ENCODE measurements at places on chromosomes 1 and 21.

- DNase-seq = no peak
Observed at GRCh38 chr1:169853341-169853740, 40.4 kb downstream of the SCYL3 start.

DNA sequence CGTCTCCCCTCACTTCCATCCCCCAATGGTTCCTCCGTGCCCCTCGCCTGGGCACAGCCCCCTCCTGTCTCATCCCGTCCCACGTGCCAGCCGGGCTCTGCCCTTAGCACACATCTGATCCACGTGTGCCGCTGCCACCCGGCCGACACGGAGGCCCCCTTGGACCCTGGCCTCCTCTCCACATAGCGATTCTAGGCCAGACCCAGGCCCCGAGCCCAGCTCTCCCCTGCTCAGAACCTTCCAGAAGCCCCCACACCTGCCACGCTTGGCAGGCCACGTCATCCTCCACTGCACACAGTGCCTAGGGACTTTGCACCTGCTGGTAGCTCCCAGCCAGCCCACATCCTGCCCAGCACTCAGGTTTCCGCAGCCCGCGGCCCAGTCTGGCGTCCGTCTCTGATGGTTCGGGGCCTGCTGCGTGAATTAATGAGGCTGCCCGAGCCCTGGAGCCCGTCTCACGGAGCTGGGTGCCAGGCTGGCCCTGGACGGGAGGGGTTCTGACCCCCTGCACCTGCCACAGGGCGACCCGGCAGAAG is 20.1 kb downstream of the PLCH2 start:
- no peak for DNase-seq

- no peak for DNase-seq
Observed at GRCh38 chr1:52658795-52659194, 25.8 kb downstream of the SHISAL2A start.

DNA sequence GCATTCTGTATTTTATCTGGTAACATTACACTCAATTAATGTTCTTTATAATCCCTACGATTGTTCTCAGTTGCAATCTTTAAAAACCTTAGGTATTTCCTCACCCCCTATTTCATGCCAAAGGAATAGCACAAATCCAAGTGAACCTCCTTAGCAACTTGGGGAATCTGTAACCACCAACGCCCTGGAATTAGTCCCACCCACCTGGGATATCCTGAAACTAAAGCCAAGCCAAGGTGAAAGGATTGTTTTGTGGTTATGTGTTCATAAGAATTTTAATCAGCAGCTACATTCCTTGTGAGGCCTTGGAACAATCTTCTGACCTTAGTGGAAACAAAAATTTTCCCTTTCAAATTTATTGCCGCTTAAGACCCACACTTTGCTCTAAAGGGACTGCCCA is 908.7 kb downstream of the TTLL7 start:
- DNase-seq = no peak

DNA sequence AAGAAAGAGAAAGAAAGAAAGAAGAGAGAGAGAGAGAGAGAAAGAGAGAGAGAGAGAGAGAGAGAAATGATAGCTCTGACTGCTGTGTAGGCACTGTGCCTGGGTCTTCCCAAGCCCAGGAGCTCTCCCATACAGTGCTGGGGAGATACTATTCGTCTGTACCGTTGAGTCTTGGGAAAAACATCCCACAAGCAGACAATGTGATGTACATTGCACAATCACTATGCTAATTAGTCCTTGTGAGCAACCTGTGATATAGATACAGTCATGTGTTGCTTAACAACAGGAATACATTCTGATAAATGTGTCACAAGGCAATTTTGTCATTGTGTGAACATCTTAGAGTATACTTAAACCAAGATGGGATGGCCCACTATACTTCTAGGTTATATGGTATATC is 381.0 kb downstream of the HHAT start:
- DNase-seq = no peak

DNA sequence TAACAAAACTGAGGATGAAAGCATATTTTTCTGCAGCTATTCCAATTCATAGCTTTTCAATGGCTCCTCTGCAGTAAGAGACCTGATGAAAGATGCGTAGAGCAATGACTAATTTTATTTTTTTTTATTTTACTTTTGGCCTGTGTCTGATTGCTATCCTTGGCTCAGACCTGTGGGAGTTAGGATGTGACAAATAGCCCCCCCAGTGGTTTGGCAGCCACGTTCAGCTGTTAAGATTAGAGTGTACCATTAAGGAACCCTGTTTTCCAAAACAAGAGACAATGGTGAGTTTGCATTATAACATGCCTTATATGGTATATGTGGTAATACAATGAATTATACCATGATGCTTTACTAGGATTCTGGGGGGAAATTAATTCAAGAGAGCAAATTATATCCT is 264.7 kb downstream of the CACNA1E start:
- DNase-seq = no peak

GRCh38 chr1:41486371-41487125 is 2.1 kb upstream of the EDN2 start:
- no peak for DNase-seq

DNA sequence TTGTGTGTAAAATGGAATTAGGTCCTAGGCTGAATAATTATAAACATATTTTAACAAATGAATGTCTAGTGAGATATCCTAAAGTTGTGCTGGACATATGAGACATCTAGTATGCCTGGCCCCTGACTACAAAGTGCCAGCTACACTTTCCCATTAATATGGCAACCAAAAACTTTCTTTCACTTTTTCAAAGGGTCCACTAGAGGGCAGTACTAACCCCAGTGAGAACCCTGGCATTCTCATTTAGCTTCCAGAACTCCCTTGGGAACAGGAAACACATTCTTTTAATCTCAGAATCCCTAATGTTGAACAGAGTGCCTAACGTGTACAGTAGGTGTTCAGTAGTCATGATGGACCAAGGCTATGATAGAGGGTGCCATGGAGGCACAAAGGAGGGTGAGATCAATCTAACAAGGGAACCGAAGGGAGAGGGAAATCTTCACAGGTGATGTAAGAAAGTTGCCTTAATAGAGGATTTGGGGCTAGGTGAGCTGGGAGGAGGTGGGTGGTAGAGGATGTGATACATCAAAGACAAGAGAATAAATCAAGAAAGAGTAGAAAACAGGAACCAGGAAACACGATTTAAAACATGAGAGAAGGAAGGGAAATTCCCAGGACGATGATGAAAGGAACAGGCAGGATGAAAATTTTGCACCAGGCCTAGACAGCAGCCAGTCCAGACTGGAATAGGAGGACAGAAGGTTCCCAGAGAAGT is 41.6 kb downstream of the NSL1 start:
- peak; percentile 61 for DNase-seq

- DNase-seq = no peak
Observed at GRCh38 chr1:196407358-196408051, 200.7 kb downstream of the KCNT2 start.

DNA sequence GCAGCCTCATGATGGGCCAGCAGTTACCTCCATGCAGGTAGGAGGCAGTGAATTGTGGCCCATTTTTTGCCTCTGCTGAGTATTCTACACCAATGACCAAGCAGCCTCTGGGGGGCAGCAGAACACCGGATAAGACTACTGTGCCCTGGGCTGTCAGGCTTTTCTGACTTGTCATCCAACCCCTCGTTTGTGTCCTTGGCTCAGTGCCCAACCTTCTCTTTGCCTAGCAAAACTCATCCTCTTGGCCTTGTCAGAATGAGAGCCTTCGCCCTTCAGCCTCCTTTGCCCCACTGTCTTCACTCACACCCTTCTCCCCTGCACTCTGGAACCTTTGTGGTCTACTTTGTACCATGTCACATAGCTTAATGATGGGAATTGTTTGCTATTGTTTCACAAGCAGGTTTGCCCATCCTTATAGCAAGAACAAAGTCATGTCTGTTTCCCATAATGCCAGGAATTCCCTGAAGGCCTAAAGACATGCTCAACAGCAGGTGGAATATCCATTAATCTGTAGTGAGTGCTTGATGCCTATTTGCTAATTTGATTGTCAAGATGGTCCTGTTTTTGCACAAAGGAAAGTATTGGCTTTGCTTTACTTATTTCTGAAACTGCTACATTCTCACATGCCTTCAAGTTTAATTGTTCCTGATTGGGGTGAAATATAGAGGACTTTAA is 255.9 kb downstream of the HHAT start:
- DNase-seq = peak; percentile 74

DNA sequence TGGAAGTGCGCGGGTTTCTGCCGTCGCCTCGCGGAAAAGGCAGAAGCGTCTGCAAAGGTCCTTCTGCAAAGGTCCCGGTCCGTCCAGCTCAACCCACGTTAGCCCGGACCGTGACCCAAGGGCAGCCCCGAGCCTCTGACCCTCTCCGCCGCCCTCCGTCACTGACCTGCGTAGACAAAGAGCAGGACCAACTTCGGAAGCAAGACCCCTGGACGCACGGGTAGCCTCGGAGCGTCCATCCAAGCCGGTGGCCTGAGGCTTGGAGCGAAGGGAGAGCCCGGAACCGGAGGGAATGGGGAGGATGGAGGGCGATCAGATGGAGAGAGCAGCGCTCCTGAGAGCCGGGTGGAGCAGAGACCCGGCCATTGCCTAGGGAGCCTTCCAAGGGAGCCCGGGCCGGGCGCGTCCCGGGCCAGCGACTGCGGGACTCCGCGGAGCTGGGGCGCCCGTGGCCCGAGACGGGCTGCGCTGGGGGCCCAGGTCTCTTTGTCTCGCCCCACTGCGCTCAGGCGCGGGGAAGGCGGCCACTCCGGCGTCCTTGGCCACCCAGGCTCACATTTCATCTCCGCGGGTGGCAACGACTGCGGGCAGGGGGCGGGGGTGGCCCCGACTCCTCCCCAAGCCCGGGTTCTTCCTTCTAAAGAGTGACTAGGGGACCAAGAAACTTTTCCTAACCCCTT is at the start of gene CYYR1:
Gene CYYR1 (minus strand): TSS at position 585 of the 680 bp plus-strand sequence. CDS start 346 bp downstream, at position 239.
- DNase-seq = peak; percentile 9

DNA sequence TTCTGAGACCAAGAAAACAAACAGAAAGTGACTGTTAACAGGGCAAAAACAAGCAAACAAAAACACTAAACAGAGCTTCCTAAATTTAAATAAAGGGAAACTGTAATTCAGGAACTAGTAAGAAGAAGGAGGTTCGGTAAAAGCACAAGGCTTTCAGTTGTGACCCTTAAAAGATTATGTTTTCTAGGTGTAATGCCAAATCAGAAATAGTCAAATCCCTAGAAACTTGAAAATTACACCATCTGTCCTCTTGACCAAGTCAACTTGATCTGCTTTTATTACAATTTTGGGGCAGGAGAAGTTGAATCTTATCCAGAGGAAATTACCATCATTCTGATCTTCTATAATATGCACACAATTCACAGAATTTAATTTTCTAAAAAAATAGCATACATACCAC is 754.0 kb upstream of the ADGRL4 start:
- DNase-seq = no peak

DNA sequence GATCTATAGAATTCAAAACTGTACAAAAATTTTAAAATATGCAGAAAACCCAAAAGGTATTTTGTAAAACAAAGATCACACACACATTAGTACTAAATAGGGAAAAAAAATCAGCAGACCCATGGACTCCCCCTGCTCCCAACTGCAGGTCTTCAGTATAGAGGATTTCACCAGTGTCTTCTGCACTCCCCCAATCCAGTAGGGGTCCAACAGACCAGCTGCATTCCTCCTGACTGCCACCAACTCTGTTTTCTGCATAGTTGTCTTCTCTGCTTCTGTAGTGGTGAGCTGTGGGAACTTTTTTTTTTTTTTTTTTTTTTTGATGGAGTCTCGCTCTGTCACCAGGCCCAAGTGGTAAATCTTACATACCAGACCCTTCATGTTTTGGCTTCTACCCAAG is 21.9 kb downstream of the CLCA2 start:
- no peak for DNase-seq

DNA sequence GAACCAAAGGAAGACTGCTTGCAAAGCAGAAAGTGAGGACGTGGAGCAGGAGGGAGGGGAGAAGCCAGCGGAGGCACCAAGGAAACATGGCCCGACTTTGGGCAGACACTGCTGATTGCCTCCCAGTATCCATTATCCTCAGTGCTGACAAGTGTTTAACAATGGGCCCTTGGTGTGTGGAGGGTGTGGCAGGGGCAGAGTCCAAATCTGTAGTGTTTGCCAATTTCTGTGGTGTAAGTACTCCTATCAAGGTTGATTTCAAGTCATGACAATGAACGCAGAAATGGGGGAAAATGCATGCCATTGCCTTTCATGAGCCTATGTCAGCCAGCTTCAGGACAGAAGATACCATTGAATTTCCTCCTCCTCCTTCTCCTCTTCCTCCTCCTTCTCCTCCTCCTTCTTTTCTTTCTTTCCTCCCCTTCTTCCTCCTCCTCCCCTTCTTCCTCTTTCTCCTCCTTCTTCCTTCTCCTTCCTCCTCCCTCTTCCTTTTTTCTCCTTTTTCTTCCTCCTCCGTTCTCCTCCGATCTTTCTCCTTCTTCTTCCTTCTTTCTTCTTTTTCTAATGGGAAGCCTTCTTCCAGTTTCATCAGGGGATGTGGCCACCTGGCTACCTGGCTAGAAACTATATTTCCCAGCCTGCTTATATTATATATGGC is 10.3 kb upstream of the PHC2 start:
- DNase-seq = no peak

GRCh38 chr1:9078015-9078751 is 8.7 kb upstream of the SLC2A5 start:
- DNase-seq = no peak

GRCh38 chr1:19926296-19927129 is 3.1 kb upstream of the PLA2G2E start:
- DNase-seq = peak; percentile 38

- no peak for DNase-seq
Observed at GRCh38 chr1:168507828-168508227, 36.0 kb downstream of the XCL2 start.

DNA sequence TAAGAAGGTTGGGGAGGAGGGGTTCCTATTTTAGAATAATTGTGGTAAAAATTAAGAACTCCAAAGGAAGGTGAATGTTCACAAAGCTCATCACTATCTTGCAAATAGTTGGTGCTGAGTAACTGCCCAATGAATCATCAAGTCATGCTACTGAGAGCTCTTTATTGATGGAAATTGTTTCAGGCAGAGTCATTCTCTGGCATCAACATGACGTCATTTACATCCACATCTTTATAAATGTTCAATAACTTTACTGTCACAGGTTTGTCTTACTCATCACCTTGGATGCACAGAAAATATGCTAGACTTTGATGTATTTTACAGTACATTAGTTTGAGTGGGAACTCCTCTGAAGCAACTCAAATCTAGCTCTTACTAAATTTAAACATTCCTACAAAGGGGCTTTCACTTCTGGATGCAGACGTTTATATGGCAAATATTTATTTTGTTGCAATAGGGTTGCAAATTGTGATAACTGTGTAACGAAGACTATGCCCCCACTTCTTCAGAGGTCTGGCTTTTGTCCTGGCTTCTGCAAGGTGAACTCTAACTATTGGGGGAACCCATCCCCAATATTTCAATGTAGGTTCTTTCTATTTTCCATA is 273.7 kb upstream of the AJAP1 start:
- DNase-seq = peak; percentile 29

GRCh38 chr1:196372896-196373536 is 235.2 kb downstream of the KCNT2 start:
- DNase-seq = peak; percentile 47
